Neuronal stem cell (in vitro differentiated cells): ENCODE measurements at places on chromosomes 6 and 20.

- no peak for DNase-seq
Measured at GRCh38 chr6:131427434-131428058, 145.5 kb upstream of the ARG1 start.

DNA sequence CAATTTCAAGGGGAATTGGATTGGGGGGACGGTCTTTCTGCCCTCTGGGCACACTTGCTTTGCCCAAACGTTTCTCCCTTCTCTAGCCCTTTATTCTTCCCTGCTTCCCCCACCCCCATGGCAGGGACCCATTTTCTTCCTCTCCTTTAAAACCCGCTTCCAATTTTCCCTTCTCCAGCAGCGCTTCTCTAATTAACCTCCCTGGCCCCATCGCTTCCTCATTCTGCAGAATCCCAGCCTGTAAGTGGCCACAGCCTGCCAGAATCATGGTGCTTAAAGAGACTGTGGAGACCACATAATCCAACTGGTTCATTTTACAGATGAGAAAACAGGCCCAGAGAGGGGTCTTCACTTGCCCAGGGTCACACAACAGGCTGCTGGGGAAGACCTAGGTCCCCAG lies 61.4 kb downstream of the CPNE5 start:
- no peak for DNase-seq

- DNase-seq, result no peak
Measured at GRCh38 chr20:20010639-20011500, 6.3 kb upstream of the NAA20 start.

DNA sequence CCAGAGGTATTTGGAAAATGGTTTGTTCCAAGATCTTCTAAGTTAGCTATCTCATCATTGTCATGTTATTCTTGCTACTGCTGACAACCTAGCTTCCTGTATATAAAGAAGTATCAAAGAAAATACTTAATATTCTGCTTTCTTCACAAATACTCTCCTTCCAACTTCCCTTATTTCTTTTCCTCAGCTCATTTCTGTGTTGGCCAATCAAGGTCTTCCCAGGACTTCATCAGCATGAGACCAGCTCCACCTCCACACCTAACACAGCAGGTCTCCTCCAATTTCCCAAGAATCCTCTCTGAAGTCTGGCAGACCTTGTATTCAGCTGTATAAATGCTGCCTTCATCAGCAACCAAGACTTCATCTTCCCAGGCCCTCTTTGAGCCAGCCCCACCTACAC lies 538.6 kb upstream of the JARID2 start:
- no peak for DNase-seq

GRCh38 chr20:62069741-62070216 lies 4.1 kb upstream of the TAF4 start:
- no peak for DNase-seq

DNA sequence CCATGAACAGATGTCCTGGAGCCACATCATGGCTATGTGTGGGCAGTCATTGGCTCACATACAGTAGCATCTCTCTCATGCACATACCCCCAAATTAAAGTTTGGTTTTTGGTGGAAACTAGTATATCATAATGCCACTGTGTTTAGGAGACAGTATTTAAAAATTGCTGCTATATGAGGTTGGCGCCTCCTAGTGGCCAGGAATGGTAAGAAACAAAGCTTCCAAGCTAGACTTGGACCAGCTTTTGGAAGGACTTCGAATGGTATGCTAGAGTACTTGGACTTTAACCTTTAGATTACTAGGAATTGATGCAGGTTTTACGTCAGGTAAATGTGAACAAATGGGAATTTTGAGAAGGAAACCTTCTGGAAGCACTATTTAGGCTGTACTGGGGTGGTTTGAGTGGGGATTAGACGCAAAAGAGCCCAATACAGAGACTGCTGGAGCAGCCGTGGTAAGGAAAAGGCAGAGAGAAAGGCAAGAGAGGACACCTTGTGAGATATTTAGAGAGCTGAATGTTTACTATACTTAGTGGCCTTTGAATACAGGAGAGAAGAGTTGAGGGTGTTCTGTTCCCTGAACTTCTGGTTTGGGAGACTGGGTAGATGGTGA lies 23.8 kb downstream of the PRSS35 start:
- peak; percentile 46 for DNase-seq

DNA sequence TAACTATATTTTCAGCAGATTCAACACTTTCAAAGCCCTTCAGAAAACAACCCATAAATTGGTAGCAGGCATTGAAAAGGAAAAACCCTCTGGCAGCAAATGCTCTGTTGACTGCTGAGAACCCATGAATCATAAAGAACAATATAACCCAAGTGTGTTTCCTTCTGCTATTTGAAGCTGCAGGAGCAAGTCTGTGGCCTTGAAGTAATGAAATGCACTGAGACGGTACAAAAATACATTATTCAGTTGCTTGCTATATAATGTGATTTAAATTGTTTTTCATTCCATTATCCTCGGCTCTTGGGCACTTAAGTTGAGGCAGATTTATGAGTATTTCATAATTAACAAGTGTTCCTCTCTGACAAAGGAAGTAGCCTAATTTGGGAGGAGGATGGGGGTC lies 40.6 kb upstream of the SAMD5 start:
- no peak for DNase-seq

- DNase-seq, result no peak
Measured at GRCh38 chr6:88712243-88712936, 251.0 kb downstream of the RNGTT start.
